NCI-H146 (cell line): ENCODE measurements at places on chromosomes 2 and 18.

GRCh38 chr2:45664635-45665261 is 13.3 kb downstream of the PRKCE start:
- DNase-seq: no peak

- DNase-seq: no peak
These were observed 329.4 kb upstream of the LYPD1 start for GRCh38 chr2:132999421-132999820.

GRCh38 chr2:75522543-75523312 is 38.0 kb downstream of the EVA1A start:
- DNase-seq: no peak

GRCh38 chr2:70083344-70084156 is 3.7 kb upstream of the PCBP1 start:
- no peak for DNase-seq

DNA sequence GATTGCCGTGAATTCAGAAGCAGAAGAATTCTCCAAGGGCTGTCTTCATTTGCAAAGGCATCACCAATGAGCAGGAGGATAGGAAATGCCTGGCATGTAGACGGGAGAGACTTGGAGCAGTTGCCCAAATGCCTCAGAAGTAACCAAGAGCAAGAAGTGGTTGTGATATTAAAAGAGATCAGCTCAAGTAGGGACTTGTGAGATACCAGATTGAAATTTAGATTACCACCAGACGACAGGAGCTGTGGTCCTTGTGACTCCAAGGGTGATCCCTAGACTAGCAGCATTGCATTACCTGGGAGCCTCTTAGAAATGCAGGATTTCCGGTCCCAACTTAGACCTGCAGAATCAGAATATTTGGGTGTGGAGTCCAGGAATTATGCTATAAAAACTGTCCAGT is 228.6 kb upstream of the EPAS1 start:
- no peak for DNase-seq

- no peak for DNase-seq
These were observed 417.4 kb downstream of the LPIN1 start for GRCh38 chr2:12163866-12164265.

GRCh38 chr2:41180387-41180786 is 728.5 kb upstream of the SLC8A1 start:
- DNase-seq: no peak

DNA sequence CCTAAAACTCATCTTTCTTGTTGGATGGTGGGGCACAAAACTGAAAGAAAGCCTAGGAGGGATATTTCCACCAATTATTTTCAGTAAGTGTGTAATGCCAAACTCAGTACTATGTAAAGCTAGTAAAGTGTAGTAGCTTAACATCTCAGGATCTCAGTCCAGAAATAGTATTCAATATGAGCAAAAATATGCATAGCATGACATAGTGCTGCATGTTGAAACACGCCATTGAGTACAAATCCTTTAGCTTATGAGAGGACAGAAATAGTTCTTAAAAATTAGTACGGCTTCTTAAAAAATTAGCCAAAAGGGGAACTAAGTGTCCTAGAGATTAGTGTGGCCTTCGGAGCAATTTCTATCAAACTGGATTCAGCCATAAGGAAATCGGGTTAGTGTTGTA is 21.7 kb upstream of the ATL2 start:
- no peak for DNase-seq

GRCh38 chr2:121605820-121606733 is 43.2 kb downstream of the CLASP1 start:
- DNase-seq: no peak

DNA sequence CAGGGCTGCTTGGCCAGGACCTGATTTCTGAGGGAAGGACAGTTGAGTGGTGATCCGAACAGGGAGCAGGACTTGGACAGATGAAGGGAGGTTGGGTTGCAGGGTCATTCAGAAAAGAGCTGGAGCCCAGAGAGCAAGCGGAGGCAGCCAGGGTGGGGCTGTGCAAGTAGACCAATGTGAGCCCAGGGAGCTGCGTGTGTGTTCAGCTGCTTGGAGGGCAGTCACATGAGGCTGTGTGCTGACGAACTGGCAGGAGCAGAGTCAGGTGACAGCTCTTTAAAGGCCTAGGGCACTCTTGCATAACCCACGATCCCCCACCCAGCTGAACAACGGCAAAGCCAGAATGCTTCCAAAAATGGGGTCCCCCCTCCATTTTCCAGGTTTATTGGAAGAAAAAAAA is 4.6 kb upstream of the MLPH start:
- DNase-seq: peak; percentile 98

DNA sequence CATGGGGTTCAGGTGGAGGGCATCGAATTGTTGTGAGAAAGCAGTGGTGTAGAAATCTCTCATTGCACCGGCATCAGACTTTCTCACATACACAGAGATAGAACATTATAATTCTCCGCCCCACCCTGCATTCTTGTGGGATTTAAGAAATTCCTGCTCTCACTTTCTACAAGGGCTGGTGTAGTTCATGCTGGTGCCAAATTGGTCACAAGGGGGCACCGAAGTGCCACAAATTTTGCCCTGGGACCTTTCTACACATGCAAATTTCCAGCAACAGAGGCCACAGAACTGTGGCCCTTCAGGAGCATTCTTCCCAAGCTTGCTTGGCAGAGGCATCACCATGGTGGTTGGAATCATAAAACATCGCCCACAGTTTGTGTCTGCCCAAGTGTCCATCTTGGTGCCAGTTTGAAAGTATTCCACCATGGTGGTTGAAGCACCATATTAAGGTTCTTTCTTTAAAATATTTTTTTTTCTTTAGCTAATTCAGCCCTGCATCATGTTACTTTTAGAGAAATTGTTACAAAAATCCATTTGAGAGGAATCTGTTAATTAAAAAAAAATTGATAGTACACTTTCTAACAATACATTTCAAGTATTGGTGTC is 521.2 kb upstream of the FANCL start:
- peak; percentile 72 for DNase-seq

- DNase-seq: peak; percentile 83
These were observed 3.7 kb upstream of the SIX3 start for GRCh38 chr2:44937688-44938240.

DNA sequence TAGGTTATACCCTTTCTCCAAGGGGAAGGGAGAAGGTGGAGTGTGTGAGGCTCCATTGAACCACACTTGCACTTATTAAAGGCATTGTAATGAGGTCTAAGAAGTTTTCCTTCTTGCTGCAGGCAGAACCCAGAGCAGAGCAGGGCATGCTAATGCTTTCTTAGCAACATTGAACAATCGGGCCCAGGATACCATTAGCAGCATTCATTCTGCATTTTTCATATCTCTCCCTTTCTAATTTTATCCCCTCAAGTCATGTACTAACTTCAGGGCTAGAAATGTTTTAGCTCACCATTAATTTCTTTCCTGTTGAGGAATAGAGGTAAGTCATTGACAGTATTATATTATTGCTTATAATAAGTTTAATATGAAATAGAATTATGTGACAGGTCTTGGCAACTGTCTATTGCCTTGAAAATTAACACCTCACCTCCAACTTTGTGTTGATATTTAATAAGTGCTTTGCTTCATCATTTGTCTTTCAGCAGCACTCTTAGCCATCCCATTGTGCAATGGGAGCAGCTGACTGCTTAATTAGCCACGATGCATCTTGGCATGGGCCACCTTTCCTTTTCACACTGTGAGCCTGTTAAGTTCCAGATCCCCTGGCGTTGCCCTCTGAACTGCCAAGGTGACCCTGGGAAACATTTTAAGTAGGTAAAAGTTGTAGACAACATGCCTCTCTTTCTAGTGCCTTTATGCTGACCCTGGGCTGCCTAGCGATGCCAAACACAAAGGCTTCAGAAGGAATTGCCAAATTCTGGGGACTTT is 300.8 kb upstream of the MEX3C start:
- no peak for DNase-seq

DNA sequence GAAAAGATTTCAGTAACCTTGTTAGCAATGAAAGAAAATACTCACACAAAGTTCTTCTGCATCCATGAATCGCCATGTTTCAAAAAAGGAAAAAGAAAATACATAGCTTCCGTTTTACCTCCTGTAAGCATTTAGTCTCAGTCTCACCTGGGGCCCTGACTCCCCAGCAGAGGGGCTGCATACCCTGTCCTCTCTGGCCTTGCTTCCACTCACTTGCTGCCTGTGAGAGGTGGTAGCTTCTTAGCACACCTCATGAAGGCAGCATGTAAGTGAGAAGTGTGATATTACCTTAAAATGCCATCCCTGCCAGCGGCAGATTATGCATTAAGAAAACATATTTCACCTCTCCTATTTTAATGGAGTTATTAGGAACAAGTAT is 49.3 kb upstream of the ZNF385B start:
- DNase-seq: no peak

GRCh38 chr2:66982766-66983165 is 414.4 kb upstream of the ETAA1 start:
- DNase-seq: no peak

DNA sequence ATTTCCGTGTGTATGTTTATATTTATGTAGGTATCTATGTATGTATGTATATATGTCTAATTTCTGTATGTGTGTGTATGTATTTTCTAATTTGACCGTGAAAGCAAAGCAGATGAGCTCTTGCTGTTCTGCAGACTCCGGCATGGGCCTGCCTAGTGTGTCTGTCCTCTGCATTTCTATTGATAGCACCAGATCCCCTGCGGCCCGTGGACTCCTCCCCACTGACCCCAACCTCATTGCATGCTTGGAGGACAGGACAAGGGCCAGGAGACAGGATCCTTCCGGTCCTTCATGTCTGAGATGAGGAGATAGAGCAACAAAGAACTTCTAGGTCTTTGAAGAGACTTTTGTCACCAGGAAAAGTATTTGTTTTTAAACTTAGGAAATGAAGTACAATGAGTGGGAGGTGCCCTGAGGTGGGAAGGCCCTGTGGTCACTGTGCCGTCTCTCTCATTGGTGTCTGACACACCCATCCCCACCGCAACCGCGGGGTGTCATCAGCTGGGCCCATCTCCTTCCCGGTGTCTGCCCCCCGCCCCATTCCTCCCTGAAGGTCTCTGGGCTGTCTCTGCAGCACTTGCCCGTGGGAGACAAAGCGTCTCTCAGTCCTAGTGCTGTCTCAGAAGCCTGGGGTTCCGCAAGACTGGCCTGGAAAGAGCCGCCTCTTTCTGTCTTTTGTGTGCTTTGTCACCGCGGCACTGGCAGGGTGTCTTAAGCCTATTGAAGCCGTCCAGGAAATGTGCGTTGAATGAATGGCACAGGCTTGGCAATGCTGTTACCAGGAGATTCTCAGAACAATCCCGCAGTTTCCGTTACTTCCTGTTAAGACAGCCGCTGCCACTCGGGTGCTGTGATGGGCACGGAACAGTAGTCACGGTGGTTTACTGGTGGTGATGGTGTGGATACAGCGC is 216.4 kb downstream of the AGAP1 start:
- DNase-seq: no peak

GRCh38 chr2:156532989-156533388 is 96.8 kb downstream of the GPD2 start:
- DNase-seq: no peak

DNA sequence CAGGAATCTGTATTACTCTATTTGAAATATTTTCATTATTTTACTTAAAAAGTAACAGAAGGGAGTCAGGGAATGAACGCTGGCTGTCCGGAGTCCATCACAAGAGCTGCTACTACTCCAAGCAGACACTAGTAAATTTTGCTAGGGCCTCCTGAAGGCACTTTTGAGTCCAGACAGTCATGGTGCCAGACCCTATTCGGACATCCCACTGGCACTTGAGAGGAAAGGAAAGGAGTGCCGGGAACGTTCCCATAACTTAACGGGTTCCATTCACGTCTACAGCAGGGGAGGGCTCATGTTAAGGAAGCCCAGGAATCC is 563 bp upstream of the GMCL1 start:
- no peak for DNase-seq

- no peak for DNase-seq
These were observed 42.7 kb upstream of the POLE4 start for GRCh38 chr2:74915743-74916142.

- no peak for DNase-seq
These were observed 348.1 kb downstream of the TGIF1 start for GRCh38 chr18:3798032-3798431.

GRCh38 chr2:102386867-102387541 is 31.4 kb downstream of the IL18R1 start:
- no peak for DNase-seq

DNA sequence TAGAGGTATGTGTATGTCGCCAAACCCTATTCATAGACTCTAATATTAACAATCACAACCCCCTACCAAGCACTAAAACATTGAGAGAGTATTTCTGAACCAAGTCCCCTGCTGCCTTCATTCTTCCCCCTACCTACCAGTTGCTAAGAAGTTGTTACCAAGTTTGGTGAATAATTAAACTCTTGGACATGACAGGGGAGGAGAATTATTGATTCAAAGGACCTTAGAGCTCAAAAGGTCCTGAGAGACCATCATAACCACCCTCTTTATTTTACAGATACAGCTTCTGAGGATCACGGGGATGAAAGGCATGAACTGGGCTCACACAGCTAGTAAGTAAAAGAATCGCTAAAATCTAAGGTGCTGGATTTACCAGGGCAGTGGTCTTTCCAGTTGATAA is 204.1 kb downstream of the PIK3C3 start:
- no peak for DNase-seq

DNA sequence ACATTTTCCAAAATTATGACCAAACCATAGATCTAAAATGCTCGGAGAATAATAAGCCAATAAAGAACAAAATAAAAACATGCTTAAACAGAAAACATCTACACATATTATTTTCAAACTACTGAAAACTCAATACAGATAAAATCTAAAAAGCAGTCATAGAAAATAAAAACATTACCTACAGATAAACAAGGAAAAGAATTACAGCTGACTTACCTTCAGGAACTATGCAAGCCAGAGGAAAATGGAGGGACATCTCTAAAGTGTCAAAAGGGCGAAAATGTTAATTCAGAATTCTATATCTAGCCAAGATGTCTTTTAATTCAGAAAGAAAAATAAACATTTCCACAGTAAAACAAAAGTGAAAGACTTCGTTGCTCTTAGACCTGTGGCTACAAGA is 112.9 kb upstream of the GYPC start:
- DNase-seq: no peak

GRCh38 chr2:216499641-216500218 is 1.1 kb downstream of the RPL37A start:
- no peak for DNase-seq

DNA sequence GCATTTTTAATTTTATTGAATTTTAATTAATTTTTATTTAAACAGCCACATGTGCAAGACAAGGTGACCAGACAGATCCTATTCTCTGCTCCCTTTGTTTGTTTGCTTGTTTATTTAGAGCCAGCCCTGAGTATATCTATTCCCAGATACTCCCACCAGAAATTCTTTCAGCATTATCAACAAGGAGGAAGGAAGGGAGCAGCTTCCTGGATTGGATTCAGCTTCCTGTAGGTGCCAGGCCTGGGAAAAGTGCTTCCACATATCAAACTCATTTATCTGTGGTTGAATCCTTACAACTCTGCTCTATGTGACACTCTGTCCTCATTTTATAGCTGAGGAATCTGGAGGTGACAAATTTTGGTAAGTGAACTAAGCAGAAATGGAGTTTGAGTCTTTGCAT is 60.5 kb upstream of the KLF7 start:
- no peak for DNase-seq

DNA sequence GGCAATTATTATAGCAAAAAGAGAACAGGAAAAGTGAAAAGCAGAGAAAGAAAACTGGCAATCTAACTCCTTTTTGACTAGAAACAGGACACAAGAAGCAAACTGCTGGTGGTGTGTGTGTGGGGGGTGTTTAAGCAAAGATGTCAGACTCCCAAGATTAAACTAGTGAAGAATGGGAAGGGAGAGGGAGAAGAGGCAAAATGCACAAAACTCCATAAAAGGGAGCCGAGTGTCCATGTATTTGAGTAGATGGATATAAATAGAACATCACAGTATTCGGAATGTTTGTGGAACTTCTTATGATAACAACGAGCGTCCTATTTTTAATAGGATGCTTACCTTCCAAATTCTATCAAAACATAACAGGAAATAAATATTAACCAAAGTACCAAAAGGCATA is 179.8 kb upstream of the TRIB2 start:
- DNase-seq: no peak
